ENCODE measurements at places on chromosomes 1 and 21.

GRCh38 chr1:116971258-116971860 is 30.2 kb upstream of the CD101 start:
- no peak for DNase-seq

GRCh38 chr1:47178654-47179016 is 11.2 kb downstream of the PDZK1IP1 start:
- DNase-seq: no peak

DNA sequence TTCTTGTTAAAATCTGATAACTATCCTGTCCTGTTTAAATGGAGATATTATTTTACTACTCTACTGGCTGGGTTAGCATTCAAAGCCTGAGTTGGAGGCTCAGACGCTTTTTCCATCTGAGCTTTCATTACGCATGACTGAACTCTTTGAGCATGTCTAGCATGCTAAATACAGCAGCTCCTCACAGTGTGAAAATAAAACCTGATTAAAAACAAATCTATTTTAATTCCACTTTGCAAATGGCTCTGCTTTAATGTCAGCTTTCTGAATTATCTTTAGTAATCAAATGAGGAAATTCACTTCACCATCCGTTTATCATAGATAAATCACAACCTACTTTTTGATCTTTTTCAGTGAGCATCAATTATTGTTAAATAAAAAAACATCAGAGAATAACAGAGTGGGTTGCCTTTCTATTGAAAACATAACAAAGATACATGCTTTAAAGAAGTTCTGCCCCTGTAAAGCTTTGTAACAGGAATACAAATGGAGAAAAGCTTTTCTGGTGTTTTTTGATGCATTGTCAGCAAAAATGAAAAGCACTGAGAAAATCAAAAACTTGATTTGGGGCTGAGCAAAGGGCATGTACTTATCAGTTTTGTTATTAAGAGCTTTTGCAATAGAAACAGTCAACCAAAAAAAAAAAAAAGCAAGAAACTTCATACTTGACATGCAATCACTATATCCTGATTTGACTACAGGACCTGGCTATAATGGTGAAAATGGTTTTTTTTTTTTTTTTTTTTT is 3.5 kb upstream of the SPEN start:
- DNase-seq: no peak

DNA sequence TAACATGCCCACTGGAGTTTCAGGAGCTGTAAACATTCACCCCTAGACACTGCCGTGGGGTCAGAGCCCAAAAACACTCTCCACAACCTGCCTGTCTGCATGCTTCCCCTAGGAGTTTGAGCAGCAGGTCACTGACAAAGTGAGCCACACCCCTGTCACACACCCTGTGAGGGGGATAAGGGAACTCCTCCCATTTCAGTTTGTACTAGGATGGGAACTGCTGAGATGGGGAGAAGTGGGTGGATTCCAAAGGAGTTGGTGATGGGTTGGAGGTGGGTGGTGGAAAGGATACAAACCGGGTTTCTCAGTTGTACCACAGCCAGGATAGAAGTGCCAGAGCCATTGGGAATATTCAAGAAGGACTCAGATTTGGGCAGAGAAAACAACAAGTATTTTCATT is 140.2 kb downstream of the MIS18A start:
- DNase-seq: no peak

DNA sequence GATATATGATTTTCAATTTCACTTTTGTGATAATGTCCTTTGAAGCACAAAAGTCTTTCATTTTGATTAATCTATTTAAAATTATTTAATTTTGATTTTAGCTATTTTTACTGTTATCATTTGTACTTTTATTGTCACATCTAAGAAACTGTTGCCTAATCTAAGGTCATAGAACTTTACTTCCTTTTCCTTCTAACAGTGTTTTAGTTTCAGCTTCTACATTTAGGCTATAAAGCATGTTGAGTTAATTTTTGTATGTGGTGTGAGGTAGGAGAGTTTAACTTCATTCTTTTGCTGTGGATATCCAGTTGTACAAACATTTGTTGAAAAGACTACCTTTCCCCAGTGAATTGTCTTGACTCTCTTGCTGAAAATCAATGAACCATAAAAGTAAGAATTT is 204.5 kb downstream of the TM2D1 start:
- no peak for DNase-seq

DNA sequence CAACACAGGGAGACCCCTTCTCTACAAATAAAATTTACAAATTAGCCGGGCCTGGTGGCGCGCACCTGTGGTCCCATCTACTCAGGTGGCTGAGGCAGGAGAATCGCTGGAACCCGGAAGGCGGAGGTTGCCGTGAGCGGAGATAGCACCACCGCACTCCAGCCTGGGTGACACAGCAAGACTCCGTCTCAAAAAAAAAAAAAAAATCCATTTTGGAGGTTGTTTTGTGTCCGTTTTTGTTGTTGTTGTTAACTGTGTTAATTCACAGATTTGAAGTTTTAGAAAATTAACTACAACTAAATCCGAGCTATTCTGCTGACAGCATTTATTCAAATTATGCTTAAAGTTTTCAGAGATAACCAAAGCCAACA is 618 bp downstream of the CLCC1 start:
- peak; percentile 24 for DNase-seq

GRCh38 chr1:114632427-114632826 is 37.4 kb downstream of the DENND2C start:
- no peak for DNase-seq

GRCh38 chr1:245168906-245169305 is 14.1 kb downstream of the KIF26B start:
- no peak for DNase-seq

DNA sequence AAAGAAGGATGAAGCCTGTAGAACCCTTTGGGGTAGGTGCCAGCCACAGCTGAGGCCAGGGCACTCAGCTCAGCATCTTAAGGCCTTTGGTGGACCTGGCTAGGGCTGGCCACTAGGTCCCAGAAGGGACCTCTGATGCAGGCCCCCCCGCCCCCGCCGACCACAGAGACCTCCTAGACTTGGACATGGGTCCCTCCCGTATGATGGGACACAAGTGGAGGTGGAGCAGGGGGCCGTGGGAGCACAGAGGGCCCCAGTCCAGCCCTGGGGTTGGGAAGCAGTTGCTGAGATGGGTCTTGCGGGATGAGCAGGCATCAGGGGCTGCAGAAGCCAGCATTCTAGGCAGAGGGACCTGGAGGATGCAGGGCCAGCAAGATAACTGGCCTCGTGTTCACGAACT is 3.2 kb downstream of the B4GALT2 start:
- no peak for DNase-seq

DNA sequence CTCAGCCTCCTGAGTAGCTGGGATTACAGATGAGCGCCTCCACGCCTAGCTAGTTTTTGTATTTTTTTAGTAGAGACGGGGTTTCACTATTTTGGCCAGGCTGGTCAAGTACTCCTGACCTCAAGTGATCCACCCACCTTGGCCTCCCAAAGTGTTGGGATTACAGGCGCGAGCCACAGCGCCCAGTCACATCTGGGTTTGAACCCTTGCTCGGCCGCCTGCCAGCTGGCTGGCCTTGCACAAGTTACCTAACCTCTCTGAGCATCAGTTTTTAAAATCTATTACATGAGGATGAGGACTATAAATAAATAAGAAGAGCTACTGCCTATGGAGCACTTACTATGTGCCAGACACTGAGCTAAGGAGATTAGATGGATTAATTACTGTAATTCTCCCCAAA is 17.7 kb upstream of the PADI2 start:
- no peak for DNase-seq

- DNase-seq: no peak
Measured at GRCh38 chr1:223140611-223141405, 2.2 kb downstream of the TLR5 start.

GRCh38 chr1:71572038-71572437 is 491.2 kb upstream of the ZRANB2 start:
- DNase-seq: no peak

GRCh38 chr1:47873337-47873736 is 123.8 kb downstream of the TRABD2B start:
- no peak for DNase-seq

- DNase-seq: no peak
Measured at GRCh38 chr1:33379631-33380354, 51.1 kb downstream of the PHC2 start.

GRCh38 chr1:8059161-8059622 is 33.1 kb upstream of the ERRFI1 start:
- no peak for DNase-seq

DNA sequence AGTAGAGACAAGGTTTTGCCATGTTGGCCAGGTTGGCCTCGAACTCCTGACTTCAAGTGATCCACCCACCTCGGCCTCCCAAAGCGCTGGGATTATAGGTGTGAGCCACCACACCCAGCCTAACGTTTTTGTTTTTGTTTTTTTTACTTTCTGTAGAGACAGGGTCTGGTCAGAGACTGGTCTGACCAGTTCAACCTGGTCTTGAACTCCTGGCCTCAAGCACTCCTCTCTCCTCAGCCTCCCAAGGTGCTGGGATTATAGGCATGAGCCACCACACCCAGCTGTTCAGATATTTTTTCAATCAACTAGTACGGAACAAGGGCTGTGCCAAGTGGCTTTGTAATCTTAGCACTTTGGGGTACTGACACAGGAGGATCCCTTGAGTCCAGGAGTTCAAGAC is 209.5 kb downstream of the RERE start:
- DNase-seq: no peak

GRCh38 chr1:234490793-234491479 is 12.0 kb upstream of the TARBP1 start:
- DNase-seq: no peak
